ENCODE measurements at places on chromosomes 2 and 18. TPM values are rescaled to one million over a fixed set of nuclear protein-coding genes. Genes with fewer than 3 reads are reported as not detected.

The LIMS4 gene
- total RNA-seq = 3.3 TPM

The CFAP221 gene
- 0.45 TPM for total RNA-seq

- H3K4me1 ChIP-seq = peaks cover 90% of the 10 kb centered on the region
- no peaks in the 10 kb centered on the region for H3K27me3 ChIP-seq
- no peak for DNase-seq
- no peak overlapping the region for H3K4me3 ChIP-seq
These were observed 23.6 kb downstream of the ASAP2 start for GRCh38 chr2:9230051-9230802.

DNA sequence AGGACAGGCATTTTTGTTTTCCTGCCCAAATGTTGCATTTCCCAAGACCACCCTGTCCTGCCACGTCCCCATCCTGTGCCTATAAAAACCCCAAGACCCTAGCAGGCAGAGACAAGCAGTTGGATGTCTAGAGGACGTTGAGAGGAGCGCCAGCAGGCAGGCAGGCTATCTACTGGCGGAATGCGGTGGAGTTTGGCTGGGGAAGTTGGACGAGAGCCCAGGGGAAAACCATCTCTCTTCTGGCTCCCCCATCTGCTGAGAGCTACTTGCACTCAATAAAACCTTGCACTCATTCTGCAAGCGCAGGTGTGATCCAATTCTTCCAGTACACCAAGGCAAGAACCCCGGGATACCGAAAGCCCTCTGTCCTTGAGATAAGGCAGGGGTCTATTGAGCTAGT lies 72.5 kb downstream of the ARL6IP6 start:
- no peak overlapping the region for H3K4me3 ChIP-seq
- no peaks in the 10 kb centered on the region for H3K4me1 ChIP-seq
- peaks cover 10% of the 10 kb centered on the region for H3K27me3 ChIP-seq
- no peak overlapping the region for H3K27ac ChIP-seq
- no peak for DNase-seq

GRCh38 chr18:37403100-37403781 lies 162.4 kb downstream of the CELF4 start:
- no peaks in the 10 kb centered on the region for H3K36me3 ChIP-seq
- H3K4me3 ChIP-seq = no peak overlapping the region
- no peaks in the 10 kb centered on the region for H3K27me3 ChIP-seq

DNA sequence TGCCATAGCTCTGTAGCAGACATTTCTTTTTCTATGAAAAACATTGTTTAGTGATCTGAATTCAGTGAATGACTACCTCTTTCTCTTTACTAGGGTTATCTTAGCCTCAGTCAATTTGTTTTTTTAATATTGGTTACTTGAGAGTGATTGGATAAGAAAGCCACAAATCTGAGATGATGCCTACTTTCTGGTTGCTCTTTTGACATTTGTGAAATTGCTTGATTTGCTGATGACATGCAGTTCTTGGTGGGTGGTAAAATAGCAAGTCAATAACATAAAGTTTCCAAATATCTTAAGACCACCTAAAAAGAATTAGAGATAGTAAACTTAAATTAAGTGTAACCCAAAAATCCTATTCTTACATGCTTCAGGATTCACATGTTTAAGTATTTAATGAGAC lies 199.5 kb upstream of the STON1 start:
- H3K4me1 ChIP-seq = no peaks in the 10 kb centered on the region
- no peaks in the 10 kb centered on the region for H3K36me3 ChIP-seq
- no peak for DNase-seq
- H3K27me3 ChIP-seq = no peaks in the 10 kb centered on the region
- no peak overlapping the region for H3K4me3 ChIP-seq

DNA sequence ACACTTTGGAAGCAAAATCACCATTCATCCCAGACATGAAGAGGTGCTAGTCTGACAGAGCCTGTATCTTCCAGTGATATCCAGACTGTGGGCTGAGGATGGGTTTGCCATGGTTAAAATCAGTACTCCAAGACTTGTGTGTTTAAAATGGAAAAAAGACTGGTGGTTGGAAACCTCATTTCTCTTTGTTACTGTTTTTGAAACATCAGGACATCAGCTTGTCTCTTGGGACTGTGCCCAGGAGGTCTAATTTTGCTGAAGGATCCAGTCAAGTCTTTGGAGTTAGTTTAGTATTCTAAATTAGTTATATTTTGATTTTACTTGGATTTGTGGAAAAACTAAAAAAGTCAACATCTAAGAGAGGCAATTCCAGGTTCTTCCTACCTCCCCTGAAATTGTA lies 578.4 kb downstream of the PLCL1 start:
- H3K27me3 ChIP-seq = peaks cover 4% of the 10 kb centered on the region
- H3K4me3 ChIP-seq = no peak overlapping the region
- no peaks in the 10 kb centered on the region for H3K4me1 ChIP-seq
- no peak overlapping the region for H3K27ac ChIP-seq

Measured in chondrocyte (in vitro differentiated cells).